ENCODE measurements at places on chromosomes 1 and 21.

- no peak overlapping the region for H3K4me3 ChIP-seq
- H3K27ac ChIP-seq: peak overlapping the region; percentile 84
- peaks cover 32% of the 10 kb centered on the region for H3K4me1 ChIP-seq
- no peaks in the 10 kb centered on the region for H3K36me3 ChIP-seq
- peaks cover 2% of the 10 kb centered on the region for H3K27me3 ChIP-seq
Observed at GRCh38 chr1:119674835-119675289, 26.8 kb upstream of the ZNF697 start.

DNA sequence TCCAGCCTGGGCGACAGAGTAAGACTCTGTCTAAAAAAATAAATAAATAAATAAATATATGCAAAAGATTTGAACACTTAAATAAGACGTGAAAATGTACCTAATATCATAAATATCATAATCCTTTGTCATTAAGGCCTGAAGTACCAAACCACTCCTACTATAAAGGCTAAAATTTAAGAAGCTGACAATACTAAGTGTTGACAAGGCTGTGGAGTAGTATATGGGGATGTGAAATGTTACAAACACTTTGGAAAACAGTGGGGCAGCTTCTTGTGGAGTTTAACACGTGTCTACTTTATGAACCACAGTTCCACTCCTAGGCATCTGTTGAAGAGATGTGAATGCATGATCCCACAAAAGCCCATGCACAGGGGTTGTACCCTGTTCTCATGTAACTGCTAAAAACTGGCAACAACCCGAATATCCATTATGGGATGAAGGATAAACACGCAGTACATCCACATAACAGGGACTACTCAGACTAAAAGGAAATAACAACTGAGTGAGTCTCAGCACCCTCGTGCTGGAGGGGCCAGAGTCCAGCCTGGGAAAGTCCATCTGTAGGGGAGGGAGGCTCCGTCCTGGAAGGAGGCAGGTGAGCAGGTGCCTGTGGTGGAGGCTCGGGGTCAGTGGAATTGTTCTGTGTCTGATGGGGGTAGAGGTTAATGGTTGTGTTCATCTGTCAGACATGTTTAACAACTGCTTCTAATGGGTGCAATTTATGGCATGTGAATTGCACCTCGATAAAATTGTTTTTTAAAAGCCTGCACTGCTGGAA lies 6.7 kb upstream of the SLC19A1 start:
- H3K27ac ChIP-seq: no peak overlapping the region
- peaks cover 17% of the 10 kb centered on the region for H3K4me1 ChIP-seq
- DNase-seq: no peak

- H3K27ac ChIP-seq: no peak overlapping the region
- no peaks in the 10 kb centered on the region for H3K27me3 ChIP-seq
- no peaks in the 10 kb centered on the region for H3K4me1 ChIP-seq
- DNase-seq: no peak
- no peak overlapping the region for H3K4me3 ChIP-seq
Observed at GRCh38 chr1:66770694-66771093, 18.4 kb downstream of the DYNLT5 start.

GRCh38 chr1:225460737-225461532 lies 33.1 kb upstream of the LBR start:
- H3K27ac ChIP-seq: no peak overlapping the region
- no peaks in the 10 kb centered on the region for H3K36me3 ChIP-seq
- peaks cover 17% of the 10 kb centered on the region for H3K4me1 ChIP-seq
- no peak for DNase-seq
- no peak overlapping the region for H3K4me3 ChIP-seq
- H3K27me3 ChIP-seq: peaks cover 6% of the 10 kb centered on the region

DNA sequence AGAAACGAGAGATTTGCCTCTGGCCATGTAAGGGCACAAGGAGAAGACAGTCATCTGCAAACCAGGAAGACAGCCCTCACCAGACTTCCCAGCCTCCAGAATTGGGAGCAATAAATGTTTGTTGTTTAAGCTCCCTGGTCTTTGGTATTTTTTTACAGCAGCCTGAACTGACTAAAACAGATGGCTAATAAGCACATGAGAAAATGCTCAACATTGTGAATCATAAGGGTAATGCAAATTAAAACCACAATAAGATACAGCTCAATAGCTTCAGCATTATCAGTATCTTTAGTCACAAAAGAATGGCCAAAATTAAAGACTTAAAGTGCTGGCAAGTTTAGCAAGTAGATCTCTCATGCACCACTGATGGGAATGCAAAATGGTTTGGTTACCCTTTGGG lies 11.7 kb downstream of the UBE2G2 start:
- no peak for DNase-seq
- peaks cover 6% of the 10 kb centered on the region for H3K36me3 ChIP-seq
- H3K4me3 ChIP-seq: no peak overlapping the region
- no peak overlapping the region for H3K27ac ChIP-seq

DNA sequence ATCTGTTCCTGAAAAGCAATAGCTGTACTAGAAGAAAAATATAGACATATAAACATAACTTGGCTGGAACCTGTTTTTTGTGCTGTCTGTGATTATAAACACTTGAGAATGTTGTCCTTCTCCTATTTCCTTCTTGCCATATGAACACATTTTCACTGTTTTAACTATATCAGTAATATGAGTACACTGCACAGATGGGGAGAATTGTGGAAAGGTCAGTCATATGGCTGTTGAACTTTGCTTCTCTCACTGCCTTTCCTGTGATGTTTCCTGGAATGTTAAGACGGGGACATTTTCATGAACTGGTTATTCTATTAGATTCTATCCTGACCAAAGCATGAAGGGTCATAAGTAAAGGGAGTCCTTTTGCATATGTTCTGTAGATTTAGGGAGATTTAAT lies 24.9 kb downstream of the HMCN1 start:
- no peaks in the 10 kb centered on the region for H3K27me3 ChIP-seq
- no peaks in the 10 kb centered on the region for H3K36me3 ChIP-seq
- peaks cover 3% of the 10 kb centered on the region for H3K4me1 ChIP-seq

DNA sequence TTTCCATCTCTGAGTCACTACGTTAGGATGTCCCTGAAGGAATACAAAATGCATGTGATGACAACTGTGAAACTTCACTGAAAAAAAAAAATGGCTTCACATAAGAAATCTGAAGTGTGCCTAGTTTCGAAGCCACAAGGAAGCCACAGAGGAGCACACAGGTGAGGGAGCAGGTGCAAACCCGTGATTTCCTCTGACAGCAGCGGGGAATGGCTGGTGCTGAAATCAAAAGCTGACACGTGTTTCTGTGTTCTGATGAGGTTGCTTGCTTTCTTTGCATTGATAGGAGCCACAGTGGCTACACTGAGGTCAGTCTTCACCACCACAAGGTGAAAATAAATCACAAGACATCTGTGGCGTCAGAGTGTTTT lies 105.7 kb upstream of the TLR5 start:
- H3K4me1 ChIP-seq: peaks cover 15% of the 10 kb centered on the region
- H3K27ac ChIP-seq: no peak overlapping the region
- peaks cover 8% of the 10 kb centered on the region for H3K36me3 ChIP-seq

GRCh38 chr21:14913638-14914037 lies 151.2 kb downstream of the NRIP1 start:
- H3K36me3 ChIP-seq: no peaks in the 10 kb centered on the region
- H3K4me1 ChIP-seq: no peaks in the 10 kb centered on the region
- H3K27me3 ChIP-seq: peaks cover 2% of the 10 kb centered on the region
- no peak overlapping the region for H3K4me3 ChIP-seq
- H3K27ac ChIP-seq: no peak overlapping the region

- no peak overlapping the region for H3K27ac ChIP-seq
- peaks cover 5% of the 10 kb centered on the region for H3K27me3 ChIP-seq
- H3K4me3 ChIP-seq: no peak overlapping the region
- H3K36me3 ChIP-seq: no peaks in the 10 kb centered on the region
- H3K4me1 ChIP-seq: peaks cover 3% of the 10 kb centered on the region
Observed at GRCh38 chr1:13804240-13804633, 104.2 kb downstream of the PRDM2 start.

GRCh38 chr1:53998223-53998622 lies 19.8 kb downstream of the LDLRAD1 start:
- no peak overlapping the region for H3K27ac ChIP-seq
- no peak for DNase-seq
- no peaks in the 10 kb centered on the region for H3K4me1 ChIP-seq
- peaks cover under 1% of the 10 kb centered on the region for H3K27me3 ChIP-seq

DNA sequence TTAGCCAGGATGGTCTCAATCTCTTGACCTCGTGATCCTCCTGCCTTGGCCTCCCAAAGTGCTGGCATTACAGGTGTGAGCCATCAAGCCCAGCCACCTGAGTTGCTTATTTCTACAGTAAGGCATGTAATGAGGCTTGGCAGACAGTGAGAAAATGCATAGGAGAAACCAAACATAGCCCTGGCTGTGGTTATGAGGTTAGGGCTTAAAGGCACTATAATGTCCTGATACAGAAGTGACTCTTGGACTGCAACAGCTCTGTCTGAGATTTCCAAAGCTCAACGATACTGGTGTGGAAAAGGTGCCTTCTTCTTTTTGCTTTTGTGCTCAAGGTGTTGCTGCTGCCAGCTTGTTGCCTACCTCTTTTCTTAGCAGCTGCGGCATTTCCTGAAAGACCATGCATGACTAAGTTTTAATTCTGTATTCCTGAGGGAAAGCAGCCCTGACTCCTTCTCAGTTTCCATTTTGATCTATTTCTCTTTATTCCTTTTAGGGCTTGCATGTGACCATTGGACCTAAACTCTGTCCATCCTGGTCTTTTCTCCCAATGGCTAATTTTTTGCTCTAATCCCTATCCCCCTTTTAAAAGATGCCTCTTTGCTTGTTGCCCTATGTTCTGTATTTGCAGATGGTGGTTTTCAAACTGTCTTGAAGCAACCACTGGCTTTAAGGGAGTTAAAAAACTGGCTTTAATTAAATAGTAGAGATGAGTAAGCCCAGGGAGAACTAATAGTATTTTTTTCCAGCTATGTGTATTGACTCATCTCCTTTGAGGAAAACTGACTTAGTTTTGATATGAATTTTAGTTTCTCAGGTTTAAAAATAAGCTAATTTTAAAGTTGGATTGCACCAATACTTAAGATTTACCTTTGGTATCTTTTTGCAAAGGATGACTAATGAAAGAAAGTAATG lies 70.3 kb downstream of the KIF1B start:
- H3K36me3 ChIP-seq: peaks cover 29% of the 10 kb centered on the region
- no peak overlapping the region for H3K27ac ChIP-seq
- peaks cover 2% of the 10 kb centered on the region for H3K27me3 ChIP-seq
- H3K4me3 ChIP-seq: no peak overlapping the region
- no peaks in the 10 kb centered on the region for H3K4me1 ChIP-seq

GRCh38 chr1:19042675-19043578 lies 86.5 kb upstream of the IFFO2 start:
- DNase-seq: no peak
- H3K27ac ChIP-seq: no peak overlapping the region
- no peaks in the 10 kb centered on the region for H3K36me3 ChIP-seq
- no peaks in the 10 kb centered on the region for H3K4me1 ChIP-seq

Data from endothelial cell (in vitro differentiated cells).